GM20000 (cell line): ENCODE measurements at places on chromosomes 12 and 14.

DNA sequence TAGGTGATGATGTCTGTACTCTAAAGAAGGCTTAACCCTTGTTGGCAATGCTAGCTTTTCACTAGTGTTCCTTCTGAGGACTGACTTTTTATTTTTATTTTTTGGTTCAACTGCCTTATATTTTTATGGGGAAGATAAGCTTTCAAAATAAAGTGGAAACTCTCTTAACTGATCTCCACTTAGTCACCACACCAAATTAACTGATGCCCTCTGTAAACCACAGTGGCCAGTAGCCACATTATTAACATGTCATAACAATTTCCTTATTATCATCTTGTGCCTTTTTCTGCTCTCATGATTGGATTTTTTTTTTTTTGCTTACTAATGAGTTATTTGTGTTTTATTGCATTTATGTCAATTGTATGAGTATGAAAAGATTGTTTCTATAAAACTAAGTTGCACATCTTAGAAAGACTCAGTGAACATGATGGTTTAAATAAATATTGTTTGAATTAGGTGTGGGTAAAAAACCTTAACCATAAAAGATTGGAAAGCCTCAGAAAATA, 56.9 kb downstream of the SCFD1 start:
- DNase-seq: no peak

- no peak for DNase-seq
Measured at GRCh38 chr12:93696462-93696861, 19.3 kb downstream of the CRADD start.

DNA sequence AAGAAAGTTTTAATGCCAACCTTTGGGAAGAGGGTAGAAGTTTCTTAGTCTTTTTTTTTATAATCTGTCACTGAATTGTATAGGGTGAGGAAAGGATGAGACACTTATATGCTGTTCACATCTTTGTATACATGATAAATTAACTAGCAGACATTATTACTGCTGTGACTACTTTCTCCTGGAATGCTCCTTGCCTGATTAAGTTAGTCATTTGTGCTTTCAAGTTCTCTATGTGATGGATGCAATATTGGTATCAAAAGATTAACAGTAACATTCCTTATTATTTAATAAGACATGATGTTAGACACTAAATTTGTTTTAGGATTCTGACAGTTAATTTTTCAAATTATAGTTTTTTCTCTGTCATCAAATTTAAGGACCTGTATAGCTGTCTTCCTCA, 223.4 kb upstream of the GARIN2 start:
- no peak for DNase-seq

- DNase-seq: no peak
Measured at GRCh38 chr12:105427883-105428282, 97.4 kb downstream of the C12orf75 start.

- no peak for DNase-seq
Measured at GRCh38 chr14:35576260-35576659, 42.3 kb downstream of the INSM2 start.

- no peak for DNase-seq
Measured at GRCh38 chr12:5963515-5963914, 18.5 kb upstream of the ANO2 start.

GRCh38 chr14:104393199-104393897, 186.2 kb upstream of the C14orf180 start:
- DNase-seq: no peak

DNA sequence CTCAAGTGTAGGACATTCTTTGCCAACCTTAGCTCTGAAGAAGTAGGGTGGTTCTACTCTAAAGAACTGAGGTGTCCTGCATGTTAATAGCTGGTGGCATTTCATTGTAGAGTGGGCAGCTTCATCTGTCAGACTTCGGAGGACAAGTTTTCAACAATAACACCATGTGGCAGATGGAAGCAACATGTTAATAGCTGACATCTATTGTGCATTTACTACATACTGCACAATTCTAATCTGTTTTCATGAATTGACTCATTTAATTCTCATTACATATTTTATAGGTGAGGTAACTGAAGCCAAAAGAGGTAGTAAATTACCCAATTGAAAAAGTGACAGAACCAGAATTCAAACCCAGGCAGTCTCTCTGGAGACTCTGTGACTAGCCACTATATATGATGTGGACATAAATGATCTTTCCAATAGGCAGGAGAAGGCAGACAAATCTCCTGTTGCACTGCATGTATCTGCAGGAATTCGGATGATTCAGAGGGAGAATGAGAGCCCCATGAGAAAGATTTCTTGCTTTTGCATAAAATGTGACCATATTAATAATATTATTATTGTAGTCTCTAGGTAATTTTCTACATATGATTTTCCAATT, 137.2 kb upstream of the E2F7 start:
- DNase-seq: no peak

DNA sequence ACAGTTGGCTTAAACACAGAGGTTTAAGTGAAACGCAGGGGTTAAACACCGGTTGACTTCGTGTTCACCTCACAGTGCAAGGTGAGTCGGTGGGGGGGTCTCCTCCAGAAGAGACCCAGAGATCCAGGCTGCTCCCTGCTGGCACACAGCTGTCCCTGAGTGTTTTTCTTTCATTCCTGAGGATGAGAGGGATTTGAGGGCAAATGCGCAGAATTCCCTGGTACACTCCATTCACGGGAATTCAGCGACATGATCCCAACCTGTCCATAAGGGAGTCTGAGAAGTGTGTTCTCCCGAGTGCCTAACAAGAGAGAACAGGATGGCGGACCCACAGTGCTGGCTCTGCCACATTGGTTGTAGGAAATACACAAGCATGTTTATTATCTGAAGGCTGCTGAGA, 107.2 kb upstream of the ESRRB start:
- no peak for DNase-seq
